Stimulated activated naive CD8-positive, alpha-beta T cell treated with anti-CD3 and anti-CD28 coated beads, Interleukin-15, Interleukin-2, amounts not matched to agents 100 U/mL and 50 U/mL, for 24 hours (primary cell): ENCODE measurements at places on chromosomes 5 and 9.

DNA sequence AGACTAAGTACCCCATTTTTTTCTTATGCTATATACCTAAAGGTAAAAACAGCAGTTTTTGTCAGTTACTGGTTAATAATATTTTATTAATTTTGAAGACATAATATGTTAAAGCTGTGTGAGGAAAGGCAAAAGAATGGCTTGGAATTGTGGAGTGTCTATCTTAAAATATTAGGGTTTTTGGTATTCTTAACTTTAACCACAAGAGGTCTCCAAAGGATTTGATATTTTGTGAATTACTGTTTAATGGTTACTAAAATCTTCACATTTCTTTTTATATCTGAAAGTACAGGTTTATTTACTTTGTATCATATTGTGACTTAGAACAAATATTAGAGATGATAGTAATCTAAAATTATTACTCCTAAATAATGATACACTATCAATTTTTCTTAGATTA is 32.0 kb upstream of the DHFR start:
- DNase-seq = no peak

- DNase-seq = no peak
Measured at GRCh38 chr9:132087438-132088030, 7.9 kb upstream of the MED27 start.

- DNase-seq = no peak
Measured at GRCh38 chr5:81513982-81514381, 120.0 kb upstream of the ACOT12 start.

- no peak for DNase-seq
Measured at GRCh38 chr5:31581498-31582099, 49.5 kb downstream of the C5orf22 start.

- DNase-seq = no peak
Measured at GRCh38 chr5:4359847-4360246, 764.2 kb downstream of the IRX1 start.

GRCh38 chr9:88721025-88721424 is 186.0 kb downstream of the NXNL2 start:
- no peak for DNase-seq

DNA sequence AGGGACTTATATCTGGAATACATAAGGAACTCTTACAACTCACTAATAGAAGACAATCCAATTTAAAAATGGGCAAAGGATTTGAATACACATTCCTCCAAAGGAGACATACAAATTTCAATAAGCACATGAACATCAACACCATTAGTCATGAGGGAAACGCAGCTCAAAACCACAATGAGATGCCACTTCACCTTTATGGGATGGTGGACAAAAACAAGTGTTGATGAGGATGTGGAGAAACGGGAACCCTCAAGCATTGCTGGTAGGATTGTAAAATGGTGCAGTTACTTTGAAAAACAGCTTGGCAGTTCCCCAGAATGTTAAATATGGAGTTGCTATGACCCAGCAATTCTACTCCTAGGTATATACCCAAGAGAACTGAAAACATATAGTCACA is 72.7 kb upstream of the IER5L start:
- DNase-seq = no peak

DNA sequence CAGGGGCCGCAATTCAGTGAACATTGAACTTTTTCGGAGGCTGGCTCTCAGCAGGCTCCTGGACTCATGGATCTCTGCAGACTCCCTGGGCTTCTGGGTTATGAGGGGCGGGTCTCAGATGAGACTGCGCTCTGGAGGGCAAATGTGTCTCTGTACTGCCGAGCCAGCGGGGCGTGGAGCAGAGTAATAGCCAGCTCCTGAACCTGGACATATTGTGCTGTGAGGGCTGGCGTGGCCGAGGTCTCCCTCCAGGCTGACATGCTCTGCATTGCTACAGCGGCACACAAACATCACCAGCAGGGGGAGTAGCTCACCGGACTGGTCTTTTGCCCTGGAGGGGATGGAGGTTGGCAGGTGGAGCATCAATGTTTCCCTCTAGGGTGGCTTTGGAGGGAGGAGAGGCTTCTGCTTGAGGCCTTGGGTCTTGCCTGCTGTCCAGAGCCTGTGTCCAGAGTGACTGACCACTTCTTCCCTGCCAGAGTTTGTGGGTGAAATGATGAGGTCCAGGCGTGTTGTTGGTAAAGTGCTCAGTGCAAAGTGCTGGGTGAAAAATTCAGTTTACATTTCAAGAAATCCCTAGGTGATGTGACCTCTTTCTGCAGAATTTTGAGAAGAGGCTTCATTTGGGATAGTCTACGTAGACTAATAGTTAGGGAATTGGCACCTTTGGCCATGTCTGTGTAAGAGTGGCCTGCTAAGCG is 10.9 kb upstream of the GADD45G start:
- DNase-seq = peak; percentile 75

GRCh38 chr5:173704615-173705511 is 88.4 kb upstream of the BOD1 start:
- DNase-seq = no peak

GRCh38 chr9:126916909-126917308 is 2.3 kb downstream of the RALGPS1 start:
- no peak for DNase-seq

DNA sequence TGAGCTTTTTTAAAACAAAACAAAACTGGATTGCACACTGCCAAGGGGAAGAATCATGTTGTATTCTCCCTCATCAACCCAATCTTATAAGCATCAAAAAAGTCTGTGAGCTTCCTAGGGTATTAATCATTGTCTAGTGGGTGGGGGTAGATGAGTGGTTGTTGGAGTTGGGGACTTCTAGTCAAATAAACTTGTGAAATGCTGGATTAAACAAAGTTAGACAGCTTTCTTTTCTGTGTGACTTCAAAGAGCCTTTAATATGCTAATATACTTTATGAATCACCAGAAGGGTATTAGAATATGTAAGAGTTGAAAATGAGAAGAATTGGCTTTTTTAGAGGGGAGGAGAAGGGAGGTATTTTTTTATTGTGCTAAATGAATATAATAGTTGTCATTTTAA is 87.7 kb downstream of the GALNT10 start:
- DNase-seq = no peak

DNA sequence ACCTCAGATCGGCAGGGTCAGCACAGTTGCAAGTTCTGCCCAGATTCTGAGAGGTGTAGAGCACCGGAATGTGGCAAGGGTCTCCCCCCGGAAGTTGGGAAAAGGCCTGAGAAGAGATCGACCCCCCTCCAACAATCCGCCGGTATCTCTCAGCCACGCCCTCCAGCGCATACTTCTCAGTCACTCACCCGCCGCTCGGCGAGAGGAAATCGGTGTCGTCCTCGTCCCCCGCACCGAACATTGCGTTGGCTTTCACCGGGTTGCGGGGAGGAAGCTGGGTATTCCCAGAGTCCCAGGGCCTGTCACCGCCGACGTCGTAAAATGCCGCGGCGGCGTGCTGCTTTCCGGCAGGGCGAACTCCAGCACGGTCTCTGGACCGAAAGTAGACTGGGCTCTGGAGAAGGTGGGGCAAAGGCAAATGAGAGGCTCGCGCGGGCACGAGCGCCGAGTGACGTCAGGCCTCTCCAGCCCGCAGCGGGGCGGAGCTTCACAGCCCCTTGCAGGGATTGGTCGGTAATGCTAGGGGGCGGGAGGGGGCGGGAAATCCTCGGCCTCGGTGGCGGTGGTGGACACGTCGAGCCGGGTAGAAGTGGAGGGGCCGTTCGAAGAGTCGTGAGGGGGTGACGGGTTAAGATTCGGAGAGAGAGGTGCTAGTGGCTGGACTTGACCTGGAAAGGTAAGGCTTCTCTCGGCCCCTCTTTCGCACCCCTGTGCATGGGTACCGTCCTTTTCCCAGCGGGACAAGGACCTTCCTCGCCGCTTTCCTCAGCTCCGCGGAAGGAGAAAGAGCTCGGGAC is at the start of the genes FKBP15 and SLC31A1:
Gene FKBP15, minus strand, starts transcription at position 275 of the 797 bp plus-strand sequence. Its CDS starts 34 bp downstream, at position 241.
Gene SLC31A1, plus strand, starts transcription at position 542 of the 797 bp plus-strand sequence. CDS start 34,605 bp downstream, outside the sequence.
- DNase-seq = peak; percentile 97

- no peak for DNase-seq
Measured at GRCh38 chr9:100309992-100310391, 42.8 kb downstream of the TEX10 start.

DNA sequence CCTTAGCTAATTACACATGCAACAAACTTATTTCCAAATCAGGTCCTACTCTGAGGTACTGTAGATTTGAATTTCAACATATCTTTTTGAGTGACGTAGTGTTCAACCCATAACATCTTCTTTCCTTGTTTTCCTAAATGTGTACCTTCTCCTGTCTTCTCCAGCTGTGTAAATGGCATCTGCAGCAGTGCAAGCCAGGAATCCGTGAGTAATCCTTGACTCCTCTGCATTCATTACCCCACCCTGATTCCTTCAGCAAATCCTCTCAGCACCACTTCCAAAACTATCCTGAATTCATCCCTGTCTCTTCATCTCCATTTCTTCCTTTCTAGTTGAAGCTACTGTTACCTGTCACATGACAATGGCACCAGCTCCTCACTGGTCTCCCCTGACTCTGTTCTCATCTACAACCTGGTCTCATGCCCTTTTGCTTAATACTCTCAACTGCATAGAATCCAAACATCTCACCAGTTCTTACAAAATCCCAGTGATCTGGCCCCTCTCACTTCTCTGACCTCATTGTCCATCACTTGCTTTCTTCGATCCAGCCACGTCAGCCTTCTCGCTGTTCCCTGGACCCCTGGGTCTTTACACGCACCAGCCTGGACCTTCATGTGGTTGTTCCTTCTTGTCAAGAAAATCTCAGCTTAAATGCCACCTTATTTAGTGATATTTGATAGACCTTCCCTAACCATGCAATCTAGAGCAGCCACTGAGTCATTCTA is 14.6 kb upstream of the TRAF1 start:
- no peak for DNase-seq

DNA sequence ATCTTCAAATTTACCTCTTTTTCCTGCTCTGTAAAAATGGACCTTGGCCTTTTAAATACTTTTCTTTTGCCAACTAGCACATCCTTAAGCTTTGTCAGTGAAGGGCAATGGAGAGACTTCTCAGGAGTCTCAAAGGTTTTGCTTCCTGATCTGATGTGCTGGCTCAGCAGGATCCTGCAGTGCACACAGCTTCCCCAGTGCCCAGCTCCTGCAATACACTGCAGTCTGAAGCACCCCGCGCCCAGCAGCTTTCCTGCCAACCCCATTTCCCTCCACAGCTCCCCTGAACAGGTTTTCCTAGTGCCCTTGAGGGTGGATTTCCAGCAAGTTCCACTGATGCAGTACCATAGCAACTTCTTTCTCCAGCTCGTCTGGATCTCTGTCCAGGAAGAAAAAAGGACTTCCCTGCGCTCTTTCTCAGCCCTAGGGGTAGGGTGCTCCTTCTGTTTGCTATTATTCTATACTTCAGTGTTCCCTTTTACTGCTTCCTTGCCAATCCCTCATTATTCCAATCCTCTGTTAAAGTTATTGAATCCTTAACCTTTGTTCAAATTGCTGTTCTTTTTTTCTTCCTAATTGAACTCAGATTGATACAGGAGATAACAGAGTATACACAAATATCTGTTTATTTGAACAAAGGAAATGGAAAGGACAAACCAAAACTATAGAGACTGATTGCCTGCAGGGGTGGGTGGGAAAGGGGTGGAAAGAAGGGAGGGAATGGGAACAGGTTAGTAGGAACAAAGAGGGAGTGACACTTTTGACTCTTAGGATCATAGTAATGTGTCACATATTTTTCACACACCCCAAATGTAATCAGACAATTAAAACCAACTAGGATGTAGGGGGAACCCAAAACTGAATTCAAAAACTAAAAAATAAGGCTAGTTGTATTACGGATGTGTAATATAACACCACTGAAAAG is 8.5 kb downstream of the SNAPC3 start:
- no peak for DNase-seq

DNA sequence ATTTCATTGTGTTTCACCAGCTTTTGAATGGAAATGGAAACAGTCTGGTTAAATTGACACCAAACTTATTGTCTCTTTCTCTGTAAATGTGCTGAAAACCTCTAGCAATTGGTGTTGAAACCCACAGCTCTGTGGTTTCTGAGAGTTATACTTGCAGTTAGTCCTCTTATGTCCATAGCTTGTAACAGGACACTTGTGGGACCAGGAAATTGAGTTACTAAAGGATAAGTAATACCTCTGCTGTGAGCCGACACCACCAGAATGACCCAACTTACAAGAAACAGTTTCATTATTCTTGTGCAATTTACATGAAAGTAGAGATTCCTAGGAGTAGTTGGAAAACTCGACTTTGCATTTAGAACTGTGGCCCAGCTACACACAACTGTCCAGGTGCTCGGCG is 191.5 kb downstream of the CFAP90 start:
- no peak for DNase-seq

GRCh38 chr5:173542159-173542558 is 74.3 kb downstream of the BOD1 start:
- DNase-seq = no peak

DNA sequence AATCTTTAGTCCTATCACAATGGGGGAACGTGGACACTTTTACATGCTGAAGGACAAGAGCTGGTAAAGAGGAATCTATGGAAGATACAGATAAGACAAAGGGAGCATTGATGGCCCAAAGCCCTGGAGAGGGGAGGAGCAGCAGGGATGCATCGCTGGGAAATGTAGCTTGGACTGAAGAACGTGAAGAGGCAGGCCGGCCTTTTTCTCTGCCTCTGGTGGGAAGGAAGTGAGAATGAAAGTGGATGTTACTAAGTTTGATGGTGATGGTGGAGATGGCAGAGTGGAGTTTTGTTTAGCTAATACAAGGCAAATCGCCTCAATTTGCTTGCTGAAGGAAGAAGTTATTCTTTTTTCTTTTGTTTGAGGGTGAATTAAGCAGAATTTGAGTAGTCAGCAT is 124.6 kb upstream of the TAF11L2 start:
- DNase-seq = no peak

- DNase-seq = no peak
Measured at GRCh38 chr5:1831257-1831656, 30.1 kb downstream of the NDUFS6 start.

GRCh38 chr5:168464641-168465040 is 21.6 kb upstream of the RARS1 start:
- no peak for DNase-seq

GRCh38 chr9:9521033-9521779 is 1091.6 kb downstream of the PTPRD start:
- no peak for DNase-seq

DNA sequence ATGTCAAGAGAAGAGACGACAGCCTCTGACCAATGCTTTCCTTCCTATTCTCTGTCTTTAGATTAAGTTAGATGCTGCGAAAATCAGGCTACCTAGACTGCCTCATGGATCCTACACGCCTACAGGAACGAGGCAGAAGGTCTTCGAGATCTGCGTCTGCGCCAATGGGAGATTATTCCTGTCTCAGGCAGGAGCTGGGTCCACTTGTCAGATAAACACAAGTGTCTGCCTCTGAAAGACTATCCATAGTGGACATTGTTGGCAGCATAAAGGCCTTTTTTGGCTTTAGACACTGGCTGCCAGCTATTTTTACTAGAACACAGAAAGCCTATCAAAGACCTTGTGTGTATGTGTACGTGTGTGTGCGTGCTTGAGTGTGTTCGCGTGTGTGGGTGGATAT is 90.9 kb upstream of the PPP1R2B start:
- DNase-seq = no peak

DNA sequence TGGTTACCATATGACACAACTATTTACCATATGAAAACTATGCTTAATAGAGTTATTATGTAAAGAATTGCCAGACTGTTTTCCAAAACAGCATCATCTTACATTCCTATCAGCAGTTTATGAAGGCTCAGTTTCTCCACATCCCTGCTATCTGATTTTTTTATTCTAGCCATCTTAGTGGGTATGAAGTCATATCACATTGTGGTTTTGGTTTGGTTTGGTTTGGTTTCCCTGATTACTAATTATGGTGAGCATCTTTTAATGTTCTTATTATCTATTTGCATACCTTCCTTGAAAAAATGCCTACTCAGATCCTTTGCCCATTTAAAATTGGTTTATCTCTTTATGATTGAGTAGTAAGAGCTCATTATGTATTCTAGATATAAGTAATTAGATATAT is 199.4 kb upstream of the NFIL3 start:
- DNase-seq = no peak
